ENCODE measurements at places on chromosomes 2 and 18.

- DNase-seq = no peak
These were observed 178.0 kb downstream of the MCFD2 start for GRCh38 chr2:46737577-46737976.

DNA sequence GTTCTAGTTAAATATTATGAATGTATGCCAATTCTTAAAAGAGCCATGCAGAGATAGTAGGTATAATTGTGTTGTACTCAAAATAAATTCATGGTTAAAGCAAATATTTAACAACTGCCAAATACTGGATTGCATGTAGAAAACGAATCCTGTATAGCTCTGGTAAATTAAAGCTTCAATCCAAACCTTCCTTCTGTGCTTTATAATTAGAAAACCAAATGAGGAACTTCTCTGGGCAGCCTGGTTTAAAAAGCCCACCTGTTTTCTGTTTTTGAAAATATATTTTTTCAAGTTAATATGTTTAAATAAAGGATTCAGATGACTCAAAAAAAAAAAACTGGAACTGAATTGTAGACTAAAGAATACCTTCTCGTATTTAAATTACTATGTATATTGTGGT is 48.3 kb upstream of the ITGA4 start:
- no peak for DNase-seq

DNA sequence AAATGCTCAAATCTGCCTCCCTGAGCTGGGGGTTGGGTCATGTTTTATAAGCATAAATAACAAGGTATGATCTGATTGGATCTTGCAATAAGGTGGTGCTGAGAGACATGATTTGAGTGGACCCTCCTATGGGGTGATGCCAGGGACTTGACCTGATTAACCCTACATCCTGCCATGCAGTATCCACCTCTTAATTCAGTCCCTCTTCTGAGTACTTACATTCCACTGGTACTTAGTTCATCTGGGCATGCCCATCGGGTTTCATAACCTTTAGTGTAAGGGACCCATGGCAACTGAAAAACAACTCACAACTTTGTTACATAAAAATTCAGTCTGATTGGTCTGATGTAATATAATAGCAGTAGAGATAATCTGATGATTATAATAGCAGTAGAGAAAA is 397.9 kb upstream of the HNMT start:
- DNase-seq = no peak

GRCh38 chr18:70073432-70073831 is 125.8 kb upstream of the CD226 start:
- DNase-seq = no peak

DNA sequence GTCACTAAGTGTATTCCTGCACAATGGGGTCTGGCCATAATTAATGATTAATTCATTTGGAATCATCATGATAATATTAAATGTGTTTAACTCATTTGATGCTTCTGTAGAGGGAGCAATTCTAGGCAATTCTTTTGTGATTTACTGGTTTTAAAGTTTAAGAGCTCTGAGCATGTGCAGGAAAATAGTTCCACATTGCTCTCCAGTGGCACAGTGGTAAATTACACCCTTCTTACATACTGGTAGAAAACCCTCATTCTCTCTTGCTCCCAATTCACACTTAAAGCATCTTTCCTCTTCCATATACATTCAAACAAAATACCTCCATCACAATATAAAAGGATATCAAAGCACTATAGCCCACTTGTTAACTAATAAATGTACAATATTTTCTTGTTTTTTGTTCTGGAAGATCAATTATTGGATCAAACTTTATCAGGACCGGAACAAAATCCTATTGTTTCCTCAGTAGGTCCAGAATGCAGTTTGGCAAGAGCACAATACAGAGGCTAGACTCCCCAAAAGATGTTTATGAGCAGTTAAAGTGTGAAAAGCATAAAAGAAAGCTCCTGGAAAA is 844.3 kb downstream of the MBD2 start:
- peak; percentile 23 for DNase-seq

GRCh38 chr2:10940596-10940995 is 28.9 kb downstream of the KCNF1 start:
- DNase-seq = no peak

- DNase-seq = no peak
These were observed 2.0 kb downstream of the GPC1 start for GRCh38 chr2:240437551-240437860.

GRCh38 chr2:237801466-237801865 is 2.9 kb downstream of the RBM44 start:
- no peak for DNase-seq

DNA sequence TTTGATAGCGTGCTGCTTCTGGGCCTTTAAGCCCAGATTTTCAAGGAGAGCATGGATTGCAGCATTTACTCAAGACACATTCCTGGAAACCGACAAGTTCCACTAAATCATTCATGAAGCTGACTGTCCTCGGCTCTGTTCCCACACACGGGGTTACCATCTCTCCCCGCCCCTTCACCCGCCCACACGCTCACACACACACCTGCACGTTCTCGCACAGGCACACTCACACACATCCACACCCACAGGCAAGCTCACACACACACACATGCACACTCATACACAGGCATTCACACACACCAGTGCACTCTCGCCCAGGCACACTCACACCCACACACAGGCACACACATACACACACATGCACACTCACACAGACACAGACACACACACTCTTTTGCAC is 150.0 kb upstream of the AGAP1 start:
- no peak for DNase-seq

GRCh38 chr18:32717126-32717525 is 55.7 kb downstream of the KLHL14 start:
- DNase-seq = no peak

DNA sequence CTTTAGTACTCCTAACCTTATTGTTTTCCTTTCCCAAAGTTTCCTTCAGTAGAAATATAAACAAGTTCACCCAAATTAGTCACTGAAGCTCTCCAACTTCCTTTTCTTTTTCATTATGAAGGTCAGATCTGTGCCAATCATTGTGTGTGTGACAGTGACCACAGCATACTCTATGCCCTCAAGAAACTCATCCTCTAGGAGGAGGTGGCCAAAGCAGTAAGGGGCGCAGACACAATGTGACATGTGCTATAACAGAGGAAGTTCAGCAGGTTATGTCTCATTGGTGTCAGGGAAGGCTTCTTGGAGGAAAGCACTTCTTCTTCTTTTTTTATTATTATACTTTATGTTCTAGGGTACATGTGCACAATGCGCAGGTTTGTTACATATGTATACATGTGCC is 60.0 kb upstream of the PSME4 start:
- no peak for DNase-seq

- DNase-seq = no peak
These were observed 39.9 kb downstream of the TGFA start for GRCh38 chr2:70513738-70514137.

DNA sequence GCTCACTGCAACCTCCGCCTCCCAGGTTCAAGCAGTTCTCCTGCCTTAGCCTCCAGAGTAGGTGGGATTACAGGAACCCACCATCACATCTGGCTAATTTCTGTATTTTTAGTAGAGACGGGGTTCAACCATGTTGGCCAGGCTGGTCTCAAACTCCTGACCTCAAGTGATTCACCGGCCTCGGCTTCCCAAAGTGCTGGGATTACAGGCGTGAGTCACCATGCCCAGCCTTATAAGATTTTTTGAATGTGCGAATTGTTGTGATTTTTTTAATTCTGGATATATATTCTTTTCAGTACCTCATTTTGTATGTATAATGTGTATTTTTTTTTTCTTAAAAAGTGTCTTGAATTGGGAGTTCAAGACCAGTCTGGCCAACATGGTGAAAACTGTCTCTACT is 42.0 kb upstream of the CCDC150 start:
- DNase-seq = no peak

GRCh38 chr2:38155-38554 is 8.2 kb downstream of the FAM110C start:
- DNase-seq = no peak

DNA sequence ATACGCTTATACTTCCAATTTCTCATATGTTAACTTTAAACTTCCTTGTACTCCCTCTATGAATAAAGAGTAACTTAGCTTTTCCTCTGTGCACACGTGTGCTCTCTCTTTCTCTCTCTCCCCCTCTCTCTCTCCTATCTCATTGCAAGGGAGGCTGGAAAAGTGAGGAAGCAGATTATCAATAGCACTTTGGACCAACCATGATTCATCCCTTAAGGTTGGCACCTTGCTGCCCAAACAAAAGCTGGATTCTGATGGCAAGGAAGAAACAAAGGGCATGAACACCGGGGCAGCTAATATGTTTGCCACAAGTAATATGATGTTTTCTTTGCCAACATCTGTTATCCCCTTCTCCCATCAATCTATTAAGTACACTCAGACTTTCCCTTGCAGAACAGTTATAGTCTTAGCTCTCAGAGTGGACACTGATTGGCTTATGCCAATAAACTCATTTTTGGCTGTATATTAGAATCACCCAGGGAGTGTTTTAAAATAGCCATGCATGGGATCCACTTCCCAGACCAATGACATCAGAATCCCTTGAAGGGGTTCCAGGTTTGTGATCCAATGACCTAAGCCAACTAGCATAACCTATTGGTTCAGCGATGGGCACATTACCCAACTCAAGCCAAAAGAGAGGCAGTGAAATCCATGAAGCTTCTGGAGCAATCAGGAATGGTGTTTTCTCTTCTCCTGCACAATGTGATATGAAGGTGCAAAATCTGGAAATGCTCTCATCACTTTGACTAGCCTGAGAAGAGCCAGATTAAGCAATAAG is 60.3 kb downstream of the MREG start:
- DNase-seq = no peak

GRCh38 chr18:22223254-22223964 is 54.0 kb downstream of the GATA6 start:
- peak; percentile 60 for DNase-seq

DNA sequence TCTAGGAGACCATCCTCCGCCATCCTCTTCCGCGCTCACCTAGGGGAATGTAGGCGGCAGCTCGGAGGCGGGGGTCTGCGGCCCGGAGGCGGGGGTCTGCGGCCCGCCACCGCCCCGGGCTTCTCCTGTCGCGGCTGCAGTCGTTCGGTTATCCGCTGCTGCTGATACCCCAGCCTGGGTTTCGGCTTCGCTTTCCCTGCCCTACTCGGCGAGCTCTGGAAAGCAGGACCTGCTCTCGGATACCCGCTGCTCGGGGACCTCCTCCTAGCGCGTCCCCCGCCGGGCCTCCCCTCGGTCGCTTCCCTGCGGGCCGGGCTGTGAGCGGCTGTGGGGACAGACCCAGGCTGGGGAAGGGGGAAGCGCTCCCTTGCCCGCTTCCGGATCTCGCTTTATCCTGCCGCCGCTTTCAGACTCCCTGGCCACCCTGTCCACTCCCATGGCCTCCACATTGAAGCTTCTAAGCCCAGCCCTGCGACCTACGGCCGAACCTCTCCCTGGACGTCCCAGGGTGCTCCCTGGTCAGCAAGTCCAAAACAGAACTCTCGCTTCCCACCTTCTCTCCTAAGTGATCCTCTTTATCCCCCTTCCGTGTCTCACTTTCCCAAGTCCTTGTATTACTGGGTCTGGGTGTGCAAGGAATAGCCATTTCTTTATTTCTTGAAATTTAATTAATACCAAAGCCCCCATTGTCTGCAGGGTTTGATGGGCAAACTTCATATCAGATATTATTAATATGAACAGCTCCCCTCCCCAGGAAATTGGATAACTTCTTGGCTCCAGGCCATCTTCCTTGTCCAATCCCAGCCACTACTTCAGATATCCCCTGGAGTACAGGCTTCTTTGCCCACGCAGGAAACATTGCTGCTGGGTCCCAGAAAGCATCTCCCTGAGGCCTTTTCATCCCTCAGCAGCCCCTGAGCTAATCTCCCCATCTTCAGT is 769 bp downstream of the FKBP1B start:
- DNase-seq = no peak

DNA sequence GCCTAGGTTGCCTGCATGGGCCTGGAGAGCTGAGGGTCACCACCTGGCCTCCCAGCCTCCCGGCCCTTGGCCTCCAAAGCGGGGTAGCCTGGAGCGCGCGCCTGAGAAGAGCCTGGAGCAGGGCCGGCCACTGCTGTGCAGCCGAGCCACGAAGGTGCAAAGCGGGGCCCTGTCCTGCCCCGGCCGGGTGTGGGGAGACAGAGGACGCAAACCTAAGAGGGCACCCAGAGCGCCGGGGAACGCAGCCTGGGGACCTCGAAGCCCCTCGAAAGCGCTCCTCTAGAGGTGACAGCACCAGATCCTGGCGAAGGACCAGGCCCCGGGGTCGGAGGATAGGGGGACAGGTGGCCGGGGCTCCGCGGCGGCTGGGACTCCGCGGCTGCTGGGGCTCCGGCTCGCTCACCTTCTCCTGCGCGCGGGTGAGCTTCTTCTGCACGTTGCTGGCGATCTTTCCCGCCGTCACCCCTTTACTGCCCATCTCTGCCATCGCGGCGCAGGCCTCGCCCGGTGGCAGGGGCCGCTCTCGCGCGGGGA is 430 bp downstream of the BIN1 start:
- DNase-seq = no peak

DNA sequence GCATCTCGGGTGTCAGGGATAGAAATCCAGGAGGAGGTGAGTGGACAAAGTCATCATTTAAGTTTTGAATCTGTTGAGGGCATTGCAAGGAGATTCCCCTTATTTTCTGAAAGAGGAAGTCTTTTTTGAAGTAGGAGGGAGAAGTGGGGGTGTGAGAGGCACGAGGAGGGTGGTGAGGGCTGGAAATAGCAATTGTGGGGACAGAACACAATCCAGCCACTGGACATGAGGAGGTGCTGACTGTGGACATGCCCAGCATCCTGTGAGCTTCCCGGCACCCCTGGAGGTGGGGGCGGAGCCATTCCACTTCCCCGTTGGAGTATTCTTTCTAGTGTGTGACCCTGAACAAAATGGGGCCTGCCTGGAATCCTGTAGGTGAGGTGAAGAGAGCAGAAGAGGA is 310.7 kb upstream of the EPAS1 start:
- DNase-seq = no peak

DNA sequence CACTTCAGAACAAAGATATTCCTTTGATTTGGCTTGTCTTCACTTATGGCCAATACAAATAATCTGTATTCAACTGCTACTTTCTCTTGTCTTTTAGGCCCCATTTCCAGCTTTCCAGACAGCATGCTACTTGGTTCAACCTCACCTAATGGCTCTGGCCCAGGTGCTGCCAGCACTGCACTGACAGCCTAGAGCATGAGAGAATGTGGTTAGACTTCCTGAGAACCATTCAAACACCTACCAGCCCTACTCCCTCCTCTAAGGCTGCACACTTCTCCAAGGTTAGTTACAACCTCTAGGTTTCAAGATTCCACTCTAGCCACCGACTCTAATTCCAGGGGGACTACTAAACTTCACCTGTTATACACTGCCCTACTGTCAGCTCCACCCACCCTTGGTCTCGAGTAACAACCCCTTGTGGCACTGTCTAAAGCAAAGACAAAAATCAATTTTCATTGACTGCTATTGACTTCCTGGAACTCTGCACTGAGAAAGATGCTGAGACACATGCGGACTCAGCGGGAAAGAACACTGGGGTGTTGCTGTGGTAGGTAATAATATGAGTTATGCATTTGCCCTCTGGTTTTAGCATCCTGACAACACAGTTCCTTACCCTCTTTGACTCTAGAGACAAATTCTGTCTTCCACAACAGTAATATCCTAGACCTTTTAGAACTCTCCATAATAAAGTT is 38.2 kb downstream of the PLEKHM3 start:
- no peak for DNase-seq

- DNase-seq = no peak
These were observed 45.3 kb downstream of the BIRC6 start for GRCh38 chr2:32402091-32402490.

GRCh38 chr2:232894746-232895145 is 24.7 kb downstream of the SNORC start:
- no peak for DNase-seq
